ENCODE measurements at places on chromosomes 4 and X.

DNA sequence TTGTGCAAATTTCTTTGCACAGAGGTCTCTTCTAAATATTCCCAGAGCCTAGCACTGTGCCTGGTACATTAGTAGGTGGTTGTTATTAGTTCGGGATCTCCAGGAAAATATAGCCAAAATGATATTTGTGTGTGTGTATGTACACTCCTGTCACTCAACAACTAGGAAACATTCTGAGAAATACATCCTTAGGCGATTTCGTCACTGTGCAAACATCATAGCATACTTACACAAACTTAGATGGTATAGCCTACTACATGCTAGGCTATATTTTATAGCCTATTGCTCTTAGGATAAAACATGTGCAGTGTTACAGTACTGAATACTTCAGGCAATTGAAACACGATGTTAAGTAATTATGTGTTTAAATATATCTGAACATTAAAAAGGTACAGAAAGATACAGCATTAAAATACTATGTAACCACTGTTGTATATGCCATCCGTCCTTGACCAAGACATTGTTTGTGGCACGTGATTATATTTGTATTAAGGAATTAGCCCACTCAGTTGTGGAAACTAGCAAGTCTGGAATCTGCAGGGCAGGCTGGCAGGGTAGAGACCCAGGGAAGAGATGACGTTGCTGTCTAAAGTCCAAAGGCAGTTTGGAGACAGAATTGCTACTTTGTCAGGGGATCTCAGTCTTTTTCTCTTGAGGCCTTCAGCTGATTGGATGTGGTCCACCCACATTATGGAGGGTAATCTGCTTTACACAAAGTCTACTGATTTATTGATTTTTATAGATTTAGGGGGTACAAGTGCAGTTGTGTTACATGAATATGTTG lies 106.9 kb downstream of the COL4A6 start:
- DNase-seq, result no peak

- DNase-seq, result no peak
Observed at GRCh38 chr4:6960154-6960553, 50.5 kb downstream of the TBC1D14 start.

GRCh38 chr4:54473798-54474197 lies 184.0 kb upstream of the KIT start:
- DNase-seq, result peak; percentile 83

- DNase-seq, result no peak
Observed at GRCh38 chrX:134849390-134849789, 141.4 kb upstream of the SMIM10 start.

GRCh38 chr4:177505171-177505615 lies 63.0 kb upstream of the AGA start:
- DNase-seq, result no peak

DNA sequence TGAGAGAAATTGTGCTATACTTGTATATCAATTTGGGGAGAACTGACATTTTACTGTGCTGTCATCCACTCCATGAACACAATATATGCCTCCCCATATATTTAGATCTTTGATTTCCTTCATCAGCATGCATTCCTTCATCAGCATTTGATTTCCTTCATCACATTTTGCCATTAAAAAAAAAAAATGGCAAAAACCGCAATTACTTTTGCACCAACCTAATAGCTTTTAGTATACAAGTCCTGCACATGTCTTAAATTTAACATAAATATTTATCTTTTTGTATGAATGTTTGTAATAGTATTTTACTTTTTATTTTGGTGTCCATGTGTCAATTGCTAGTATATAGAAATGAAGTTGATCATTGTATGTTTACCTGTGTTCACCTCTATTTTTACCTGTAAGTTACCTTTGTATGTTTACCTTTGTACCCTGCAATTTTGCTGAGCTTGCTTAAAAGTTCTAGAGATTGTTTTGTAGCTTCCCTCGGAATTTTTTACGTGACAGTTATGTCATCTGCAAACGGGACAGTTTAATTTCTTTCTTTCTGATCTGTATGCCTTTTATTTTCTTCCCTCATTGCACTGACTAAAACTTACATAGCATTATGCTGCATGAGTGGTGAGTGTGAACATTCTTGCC lies 86.2 kb downstream of the CPEB2 start:
- DNase-seq, result no peak

- no peak for DNase-seq
Observed at GRCh38 chr4:102338405-102338804, 6.9 kb downstream of the SLC39A8 start.

DNA sequence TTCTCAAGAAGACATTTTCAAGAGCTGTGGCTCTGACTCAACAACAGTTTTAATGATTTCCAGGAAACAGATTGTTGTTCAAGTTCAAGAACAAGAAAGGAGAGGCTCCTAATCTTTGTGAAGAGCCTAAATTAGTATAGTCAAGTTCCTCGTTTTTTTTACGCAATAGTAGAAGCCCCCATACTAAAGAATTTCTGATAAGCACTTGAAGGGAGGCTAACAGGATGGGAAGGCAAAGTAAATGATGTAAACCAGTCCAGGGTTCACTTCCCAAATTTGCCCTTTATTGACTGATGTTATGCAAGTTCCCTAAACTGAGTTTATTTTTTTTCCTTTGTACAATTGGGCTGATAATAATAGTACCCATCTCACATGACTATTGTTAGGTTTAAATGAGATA lies 178.2 kb downstream of the RTL9 start:
- peak; percentile 1 for DNase-seq

- no peak for DNase-seq
Observed at GRCh38 chr4:141132072-141132708, 1.1 kb downstream of the RNF150 start.

- no peak for DNase-seq
Observed at GRCh38 chr4:174626342-174627008, 104.2 kb upstream of the HPGD start.

- DNase-seq, result no peak
Observed at GRCh38 chrX:17009856-17010625, 63.6 kb downstream of the REPS2 start.

DNA sequence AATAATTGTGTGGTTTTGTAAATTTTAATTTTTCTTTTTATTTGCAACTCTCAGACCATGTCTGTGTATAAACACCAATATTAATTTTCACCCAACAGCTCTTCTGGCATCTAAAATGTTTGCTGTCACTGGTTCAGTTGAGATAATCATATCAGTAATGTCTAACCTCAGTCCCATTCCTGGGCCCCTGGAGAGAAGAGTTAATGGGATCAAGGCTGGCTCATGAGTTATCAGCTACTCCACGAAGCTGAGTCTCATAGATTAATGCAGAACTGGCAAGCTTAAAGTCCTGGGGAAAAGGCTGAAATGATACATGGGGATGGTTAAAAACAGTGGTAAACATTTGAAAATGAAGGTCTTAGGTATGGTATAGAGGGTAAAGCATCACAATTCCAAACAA lies 28.4 kb upstream of the TSPAN5 start:
- DNase-seq, result peak; percentile 97

DNA sequence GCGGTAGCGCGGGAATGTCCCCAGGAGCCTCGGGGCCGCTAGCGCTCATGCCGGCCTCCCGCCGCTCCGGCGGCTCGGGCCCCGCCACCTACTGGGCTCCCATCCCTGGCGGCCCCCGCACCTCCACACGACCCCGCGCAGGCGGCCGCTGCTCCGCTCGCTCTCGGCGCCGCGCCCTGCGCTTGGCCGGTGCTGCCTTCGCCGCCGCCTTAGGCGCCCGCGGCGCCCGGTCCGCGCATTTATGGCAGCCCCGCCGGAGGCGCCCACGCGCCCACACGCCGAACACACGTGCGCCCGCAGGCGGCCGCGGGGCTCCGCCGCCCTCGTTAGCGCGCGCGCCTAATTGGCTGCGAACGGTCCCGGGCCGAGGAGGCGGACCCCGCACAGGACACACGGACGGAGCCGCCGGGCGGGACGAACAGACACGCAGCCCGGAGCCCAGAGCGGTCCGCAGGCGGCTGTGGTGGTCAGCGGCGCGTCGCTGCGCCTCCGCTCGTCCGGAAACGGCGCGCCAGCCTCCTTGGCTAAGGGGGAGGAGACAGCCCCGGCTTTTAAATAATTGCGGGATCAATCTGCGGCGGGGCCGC lies at the start of gene NKX1-1:
TSS of gene NKX1-1 (minus strand) at position 49 of the 587 bp plus-strand sequence. CDS start at position 49, 0 bp downstream.
- DNase-seq, result no peak

GRCh38 chr4:146051223-146051622 lies 112.6 kb upstream of the ZNF827 start:
- DNase-seq, result no peak

- DNase-seq, result no peak
Observed at GRCh38 chr4:165489786-165490185, 111.0 kb downstream of the CPE start.

- DNase-seq, result no peak
Observed at GRCh38 chr4:84954982-84955567, 11.4 kb downstream of the WDFY3 start.

GRCh38 chrX:118024482-118024881 lies 92.1 kb downstream of the KLHL13 start:
- no peak for DNase-seq

- DNase-seq, result no peak
Observed at GRCh38 chrX:9611436-9612145, 146.7 kb downstream of the TBL1X start.
